ENCODE measurements at places on chromosomes 3 and 15.

DNA sequence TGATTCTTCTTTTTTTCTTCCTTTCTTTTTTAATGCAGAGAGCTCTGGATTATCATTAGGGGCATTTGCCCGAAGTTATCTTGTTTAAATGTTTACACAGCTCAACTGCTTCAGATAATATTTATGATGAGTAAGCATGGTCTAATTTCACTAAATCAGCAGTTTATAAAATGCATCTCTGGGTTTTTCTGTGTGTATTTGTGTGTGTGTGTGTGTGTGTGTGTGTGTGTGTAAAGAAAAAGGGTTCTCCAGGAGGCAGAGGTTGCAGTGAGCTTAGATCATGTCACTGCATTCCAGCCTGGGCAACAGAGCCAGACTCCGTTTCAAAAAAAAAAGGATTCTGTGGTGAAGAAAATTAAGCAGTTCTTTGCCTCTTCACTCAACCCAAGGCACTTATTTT lies 25.9 kb upstream of the TNFSF10 start:
- DNase-seq, result no peak

DNA sequence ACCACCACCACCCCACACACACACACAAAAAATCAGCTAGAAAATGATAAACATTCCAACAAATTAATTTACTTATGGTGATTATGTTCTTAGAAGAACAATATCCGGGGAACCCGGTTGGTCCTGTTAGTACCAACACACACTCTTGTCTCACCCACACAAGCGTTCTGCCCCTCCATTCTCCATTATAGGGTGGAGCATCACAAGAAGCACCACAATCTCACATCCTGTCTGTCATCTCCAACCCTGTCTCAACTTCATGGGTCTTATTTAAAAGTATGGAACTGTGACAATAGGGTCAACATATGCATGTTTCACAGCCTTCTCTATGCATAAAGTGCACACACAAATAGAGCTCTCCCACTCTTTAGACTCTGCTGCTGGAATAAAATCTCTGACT lies 5.6 kb downstream of the GSK3B start:
- DNase-seq, result no peak

DNA sequence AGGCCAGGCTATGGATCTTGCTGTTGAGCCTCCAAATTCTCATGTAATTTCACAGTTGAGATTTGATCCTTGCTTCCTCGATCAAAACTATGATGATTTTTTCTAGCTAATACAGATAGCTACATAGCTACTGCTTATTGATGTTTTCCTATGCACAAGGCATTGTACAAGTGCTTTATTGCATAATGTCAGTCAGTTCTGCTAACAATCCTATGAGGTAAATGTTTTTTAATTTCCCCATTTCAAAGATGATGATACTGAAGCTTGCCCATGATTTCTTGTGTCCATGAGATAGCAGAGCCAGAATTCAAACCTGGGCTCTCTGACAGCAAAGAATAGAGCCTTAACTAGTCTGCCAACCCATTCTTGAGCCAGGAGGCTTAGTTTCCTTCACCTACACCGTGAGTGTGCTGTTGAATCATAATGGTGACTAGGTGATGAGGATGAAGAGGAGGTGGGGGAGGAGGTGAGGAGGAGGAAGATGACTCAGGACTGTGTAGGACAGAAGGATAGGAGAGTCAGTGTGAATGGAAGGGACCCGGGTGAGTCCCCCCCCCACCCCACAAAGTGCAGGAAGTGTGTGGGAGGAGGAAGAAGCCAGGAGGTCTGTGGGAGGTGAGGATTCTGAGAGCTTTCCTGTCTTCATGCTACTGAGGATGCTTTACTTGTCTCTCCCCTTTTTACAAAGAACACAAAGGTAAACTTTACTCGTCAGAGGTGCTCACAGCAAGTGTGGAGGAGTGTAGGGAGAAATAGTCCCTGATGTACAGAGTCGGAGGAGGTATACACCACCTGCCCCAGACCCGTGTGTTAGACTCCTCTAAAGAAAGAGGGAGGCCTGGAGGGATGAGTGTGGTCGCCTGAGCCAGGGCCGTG lies 3.6 kb downstream of the TAGLN3 start:
- DNase-seq, result no peak

- no peak for DNase-seq
These were observed 34.0 kb downstream of the ZDHHC23 start for GRCh38 chr3:113981803-113982202.

DNA sequence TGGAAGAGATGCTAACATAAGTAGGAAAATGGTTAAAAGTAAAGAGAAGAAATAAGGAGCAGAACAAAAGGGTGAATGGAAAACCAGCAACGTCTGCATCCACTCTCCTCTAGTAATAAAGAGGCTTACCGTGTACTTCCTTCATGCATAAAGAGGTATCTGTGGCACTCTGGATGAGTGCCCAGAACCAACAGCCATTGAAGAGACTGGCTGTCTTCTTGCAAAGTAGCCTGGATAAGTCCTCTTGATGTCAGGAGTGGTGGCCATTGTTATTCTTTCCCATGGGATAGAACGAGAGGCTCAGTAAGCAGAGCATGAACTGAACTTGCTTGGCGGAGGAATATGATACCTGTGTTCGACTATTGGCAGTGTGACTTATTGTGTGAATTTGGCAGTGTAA lies 186.2 kb upstream of the RASGRP1 start:
- no peak for DNase-seq

DNA sequence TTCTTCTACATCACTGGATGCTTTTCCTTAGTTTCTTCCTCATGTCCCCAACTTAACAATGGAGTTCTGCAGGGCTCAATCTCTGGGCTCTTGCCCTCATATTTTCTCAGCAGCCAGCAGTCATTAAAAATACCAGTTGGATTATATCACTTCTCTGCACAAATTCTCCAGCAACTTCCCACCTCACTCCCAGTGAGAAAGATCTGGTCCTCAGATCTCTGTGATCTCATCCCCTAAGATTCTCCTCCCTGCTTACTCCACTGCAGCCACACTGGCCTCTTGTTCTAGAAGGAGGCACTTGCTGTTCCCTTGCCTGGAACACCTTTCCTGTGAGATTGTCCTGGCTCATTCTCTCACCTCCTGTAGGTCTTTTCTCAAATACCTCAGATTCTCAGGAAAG lies 6.1 kb downstream of the ERICH6 start:
- DNase-seq, result no peak

DNA sequence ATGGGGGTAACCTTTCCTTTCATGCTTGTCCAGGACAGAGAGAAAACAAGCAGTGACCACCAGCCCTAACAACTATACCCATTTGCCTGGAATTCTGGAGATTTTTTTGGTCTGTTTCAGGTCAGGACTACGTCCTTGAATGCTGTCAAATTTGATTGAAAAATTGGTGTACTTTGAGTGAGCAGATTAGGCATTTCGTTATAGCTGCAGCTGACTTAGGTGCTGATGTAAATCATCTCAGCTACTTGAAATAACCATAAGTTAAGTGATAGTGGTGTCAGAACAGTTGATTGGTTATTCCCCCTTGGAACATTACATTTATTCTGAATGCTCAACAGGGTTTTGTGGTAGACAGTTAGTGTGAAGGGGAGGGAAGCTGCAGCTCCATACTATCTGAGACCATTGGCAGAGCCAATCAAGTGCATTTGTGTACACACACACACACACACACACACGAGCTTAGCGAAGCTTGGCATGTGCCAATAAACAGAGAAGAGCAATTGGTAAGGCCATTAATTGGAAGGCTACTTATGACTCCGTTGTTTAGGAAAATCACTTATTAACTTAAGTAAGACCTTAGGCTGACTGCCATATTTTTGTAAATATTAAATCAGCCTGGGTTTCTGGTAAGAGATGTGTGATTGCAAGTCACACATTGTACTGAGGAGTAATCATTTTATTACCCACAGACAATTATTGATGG lies 447.8 kb downstream of the MFSD1 start:
- DNase-seq, result no peak

DNA sequence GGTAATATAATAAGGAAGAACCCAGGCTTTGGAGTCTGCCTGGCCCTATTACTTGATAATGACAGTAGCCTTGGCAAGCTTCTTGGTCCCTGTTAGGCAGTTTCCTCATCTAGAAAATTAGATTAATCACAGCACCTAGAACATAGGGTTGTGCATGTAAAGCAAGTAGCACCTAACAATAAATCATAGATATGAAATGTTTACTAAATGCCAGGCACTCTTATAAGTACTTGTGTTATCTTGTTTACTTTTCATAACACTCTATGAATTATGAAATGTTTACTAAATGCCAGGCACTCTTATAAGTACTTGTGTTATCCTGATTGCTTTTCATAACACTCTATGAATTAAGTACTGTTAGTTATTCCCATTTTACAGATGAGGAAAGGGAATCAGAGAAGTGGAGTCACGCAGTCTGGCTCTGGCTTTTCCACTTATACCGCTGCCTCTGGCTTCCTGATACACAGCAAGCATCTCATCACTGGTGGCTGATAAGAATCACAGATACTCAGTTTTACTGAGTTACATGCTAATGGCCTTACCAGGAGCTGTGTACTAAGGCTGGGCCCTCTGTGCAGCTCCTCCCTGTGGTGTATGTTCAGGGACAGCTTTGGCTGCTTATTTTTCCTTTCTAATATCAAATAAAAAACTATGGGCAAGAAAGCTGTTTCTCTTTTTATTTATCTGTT lies 123.4 kb downstream of the FEZF2 start:
- DNase-seq, result no peak

GRCh38 chr3:159667261-159667660 lies 321.4 kb upstream of the IL12A start:
- DNase-seq, result no peak

GRCh38 chr3:168117059-168117458 lies 21.3 kb upstream of the GOLIM4 start:
- no peak for DNase-seq

- no peak for DNase-seq
These were observed 491.8 kb downstream of the MECOM start for GRCh38 chr3:169171739-169172138.

GRCh38 chr3:158443632-158444031 lies 127.4 kb upstream of the MLF1 start:
- no peak for DNase-seq

DNA sequence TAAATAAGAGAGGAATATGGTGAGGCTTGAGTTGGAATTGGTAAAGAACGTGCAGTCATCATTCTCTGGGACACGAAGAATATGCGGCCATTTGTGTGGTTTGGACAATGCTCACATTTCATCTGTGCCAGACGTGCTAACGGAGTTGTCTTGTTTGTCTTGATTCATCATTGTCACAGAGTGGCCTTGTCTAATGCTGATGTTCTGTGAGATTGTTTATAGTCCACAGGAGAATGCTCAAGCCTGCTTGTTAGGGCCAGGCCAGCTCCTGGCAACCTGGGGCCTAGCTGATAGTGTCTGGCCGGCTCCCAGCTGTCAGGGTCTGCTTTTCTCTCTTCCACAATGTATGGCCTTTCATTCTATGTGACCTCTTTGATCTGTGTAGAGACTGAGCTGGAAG lies 384.7 kb downstream of the EDEM1 start:
- no peak for DNase-seq

DNA sequence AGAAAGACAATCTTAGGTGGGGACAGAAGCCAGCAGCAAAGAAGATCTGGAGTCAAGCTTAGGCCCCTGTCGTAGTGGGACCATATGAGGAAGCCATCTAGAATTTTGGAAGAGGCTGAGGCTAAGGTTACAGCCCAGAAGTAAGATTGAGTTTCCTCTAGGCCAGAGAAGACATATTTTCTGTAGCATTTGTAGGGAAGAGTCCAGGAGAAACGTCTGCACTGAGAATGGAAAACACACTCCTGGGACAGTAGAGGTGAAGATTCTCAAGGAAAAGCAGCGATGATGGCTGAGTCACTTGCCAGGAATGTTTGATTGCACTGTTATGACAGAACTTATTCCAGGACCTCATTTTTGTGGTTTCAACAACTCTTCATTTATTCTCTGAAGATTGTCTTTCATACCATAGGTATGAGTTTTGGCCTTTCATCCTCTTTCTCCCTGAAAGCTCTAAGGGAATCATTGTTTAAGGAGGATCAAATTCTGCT lies 107.2 kb downstream of the GTPBP8 start:
- DNase-seq, result peak; percentile 84

GRCh38 chr3:95394286-95394685 lies 1331.4 kb downstream of the NSUN3 start:
- no peak for DNase-seq

DNA sequence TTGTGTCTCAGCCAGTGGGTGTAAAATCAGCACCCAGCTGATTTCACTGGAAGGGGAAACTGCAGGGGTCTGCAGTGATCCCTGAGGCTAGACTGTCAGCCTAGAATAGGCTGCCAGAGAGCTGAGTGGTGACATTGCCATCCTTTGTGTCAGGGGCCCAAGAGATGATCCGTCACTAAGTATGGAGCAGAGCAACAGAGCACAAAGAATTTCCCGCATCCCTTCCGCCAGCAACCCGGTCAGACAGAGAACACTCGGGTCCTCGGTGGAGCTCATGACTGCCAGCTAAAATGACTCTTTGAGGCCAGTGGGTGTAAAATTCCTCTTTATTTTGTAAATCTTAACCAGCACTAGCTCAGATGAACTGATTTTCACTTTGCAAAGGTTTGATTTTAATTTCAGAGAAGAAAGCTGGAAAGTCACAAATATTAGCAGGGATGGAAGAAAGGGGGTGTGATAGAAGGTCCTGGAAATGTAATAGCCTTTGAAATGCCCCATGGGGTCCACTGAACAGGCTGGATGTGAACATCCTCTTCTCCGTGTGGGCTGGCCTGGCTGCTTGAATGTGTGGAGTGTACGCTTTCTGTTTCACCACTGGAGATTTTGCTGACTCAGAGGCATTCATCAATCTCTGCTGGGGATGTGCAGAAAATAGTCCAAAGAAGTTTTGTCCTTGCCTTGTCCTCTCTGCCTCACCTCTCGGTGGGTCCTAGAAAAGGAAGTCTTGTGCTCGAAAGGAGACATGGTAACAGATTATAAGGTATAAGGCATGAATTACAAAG lies 138.8 kb downstream of the SV2B start:
- DNase-seq, result no peak

DNA sequence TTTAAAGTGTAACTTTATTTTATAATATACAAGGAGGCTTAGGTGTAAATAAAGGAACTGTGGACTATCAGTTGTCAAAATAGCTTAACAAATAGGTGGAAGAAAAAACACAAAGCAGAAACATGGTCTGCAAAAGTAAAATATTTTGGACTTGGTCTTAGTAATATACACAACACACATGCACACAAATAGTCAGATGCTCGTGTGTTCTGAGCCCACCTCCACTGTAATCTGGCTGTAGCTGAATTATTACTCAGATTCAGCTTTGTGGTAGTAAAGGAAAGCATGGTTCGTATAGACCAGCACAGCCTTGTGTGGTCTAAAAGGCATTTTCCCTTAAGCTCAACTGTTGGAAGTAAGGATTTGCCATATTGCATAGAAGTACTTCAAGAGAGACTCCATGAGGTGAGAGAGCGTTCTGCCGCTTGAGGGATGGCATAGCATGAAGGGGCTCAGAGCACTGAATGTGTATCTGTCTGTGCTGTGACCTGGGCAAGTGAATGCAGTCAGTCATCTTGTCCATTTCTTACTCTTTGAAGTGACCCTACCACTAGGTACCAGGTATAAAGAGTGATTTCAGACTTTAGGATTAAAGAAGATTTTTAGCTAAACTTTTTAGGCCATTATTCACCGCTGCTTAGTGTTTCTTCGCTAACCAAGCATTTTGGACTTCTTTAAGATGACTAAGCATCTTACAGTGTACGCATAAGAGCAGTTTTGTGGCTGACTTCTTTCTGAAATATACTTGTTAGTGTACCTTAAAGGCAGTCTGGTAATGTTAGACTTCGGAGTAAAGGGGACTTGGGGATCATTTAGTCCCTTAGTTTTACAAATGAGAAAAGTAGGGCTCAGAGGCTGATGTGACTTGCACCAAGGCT lies 15.2 kb downstream of the TPM1 start:
- peak; percentile 36 for DNase-seq

Measured in ACHN (cell line).